Thymus (tissue), 14 donors: ENCODE measurements at places on chromosomes 3 and 15.

GRCh38 chr3:150349314-150350097 is 58.6 kb upstream of the TSC22D2 start:
- no peak for DNase-seq

DNA sequence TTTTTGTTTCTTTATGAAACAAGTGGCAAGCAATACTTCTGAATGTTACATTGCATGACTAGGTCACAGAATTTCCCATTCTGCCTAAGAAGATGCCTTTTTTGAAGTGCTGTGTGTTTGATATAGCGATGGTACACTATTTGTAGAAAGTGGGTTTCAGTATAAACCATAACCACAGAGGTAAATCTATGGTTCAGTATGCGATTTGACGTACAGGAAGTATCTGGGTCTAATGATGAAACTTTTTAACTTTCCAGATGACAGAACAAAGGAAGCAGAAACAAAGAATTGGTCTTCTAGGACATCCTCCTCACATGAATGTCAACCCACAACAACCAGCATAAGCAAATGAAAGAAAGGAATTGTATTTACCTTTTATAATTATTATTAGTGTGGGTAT is 133.4 kb upstream of the BHLHE40 start:
- DNase-seq = no peak

DNA sequence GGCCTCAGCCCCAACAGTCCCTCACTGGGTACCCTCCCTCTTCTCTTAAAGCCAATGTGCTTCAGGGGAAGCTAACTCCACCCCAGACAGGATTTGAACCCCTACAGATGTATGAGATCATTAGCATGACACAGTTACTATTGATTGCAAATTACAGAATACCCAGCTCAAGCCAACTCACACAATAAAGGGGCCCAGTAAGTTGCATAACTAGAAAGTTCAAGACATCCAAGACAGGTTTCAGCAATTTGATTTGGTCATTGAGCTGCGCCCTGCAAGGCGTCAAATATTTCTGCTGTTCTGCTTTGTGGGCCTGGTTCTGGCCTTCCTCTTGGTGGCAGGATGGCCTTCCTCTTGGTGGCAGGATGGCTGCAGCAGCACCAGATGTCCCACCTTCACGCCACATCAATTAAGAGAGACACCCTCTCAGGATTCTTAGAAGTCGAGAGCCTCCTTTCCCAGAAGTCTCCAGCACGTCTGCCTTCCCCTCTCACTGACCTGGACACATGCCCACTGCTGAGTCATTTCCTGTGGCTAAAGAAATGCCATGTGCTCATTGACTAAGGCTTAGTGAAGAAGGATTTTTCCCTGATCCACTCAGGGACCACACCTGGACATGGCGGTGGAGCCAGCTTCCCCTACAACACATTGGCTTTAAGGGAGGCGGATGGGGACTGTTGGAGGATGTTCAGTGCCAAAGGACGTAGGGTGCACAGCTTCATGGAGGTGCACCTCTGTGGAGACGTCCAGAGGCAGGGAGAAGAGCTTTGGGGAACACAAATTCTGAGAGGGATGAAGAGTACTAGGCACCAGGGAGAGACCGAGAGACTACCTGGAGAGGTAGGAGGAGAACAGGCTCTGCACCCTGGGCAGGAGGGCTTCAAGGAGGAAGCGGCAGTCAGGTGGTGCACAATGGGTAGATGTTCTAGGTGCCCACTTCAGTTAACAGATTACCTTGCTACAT is 49.1 kb downstream of the DNASE1L3 start:
- no peak for DNase-seq

- no peak for DNase-seq
Measured at GRCh38 chr3:33394403-33395054, 45.7 kb downstream of the UBP1 start.

- DNase-seq = no peak
Measured at GRCh38 chr3:179020112-179020511, 51.5 kb downstream of the ZMAT3 start.

GRCh38 chr3:179860275-179861107 is 176.2 kb downstream of the PEX5L start:
- no peak for DNase-seq

DNA sequence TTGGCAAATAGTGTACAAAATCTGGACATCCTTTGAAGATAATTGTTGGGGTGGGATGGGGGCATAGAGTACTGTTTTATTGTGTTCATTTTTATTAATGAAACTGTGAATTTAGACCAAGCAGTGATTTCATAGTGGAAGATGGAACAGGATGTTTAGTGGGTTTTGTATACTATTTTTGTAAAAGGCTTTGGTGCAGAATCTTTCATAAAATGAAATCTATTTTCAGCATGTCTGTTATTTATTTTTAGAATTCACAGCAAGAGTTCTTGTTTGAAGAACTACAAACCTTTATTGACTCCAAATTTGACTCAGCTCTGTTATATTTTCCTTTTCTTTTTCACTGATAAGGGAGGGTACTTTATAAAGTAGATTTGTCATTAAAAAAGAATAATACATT is 145.4 kb downstream of the AKAP13 start:
- DNase-seq = no peak

GRCh38 chr15:37789397-37789786 is 145.0 kb upstream of the TMCO5A start:
- DNase-seq = no peak

GRCh38 chr15:66706225-66706732 is 4.2 kb downstream of the SMAD6 start:
- DNase-seq = no peak

GRCh38 chr15:43826508-43827341 is at the start of gene WDR76:
Gene WDR76 (plus strand): TSS chr15:43827002. CDS start chr15:43827033, 31 bp downstream.
- DNase-seq = peak; percentile 37

DNA sequence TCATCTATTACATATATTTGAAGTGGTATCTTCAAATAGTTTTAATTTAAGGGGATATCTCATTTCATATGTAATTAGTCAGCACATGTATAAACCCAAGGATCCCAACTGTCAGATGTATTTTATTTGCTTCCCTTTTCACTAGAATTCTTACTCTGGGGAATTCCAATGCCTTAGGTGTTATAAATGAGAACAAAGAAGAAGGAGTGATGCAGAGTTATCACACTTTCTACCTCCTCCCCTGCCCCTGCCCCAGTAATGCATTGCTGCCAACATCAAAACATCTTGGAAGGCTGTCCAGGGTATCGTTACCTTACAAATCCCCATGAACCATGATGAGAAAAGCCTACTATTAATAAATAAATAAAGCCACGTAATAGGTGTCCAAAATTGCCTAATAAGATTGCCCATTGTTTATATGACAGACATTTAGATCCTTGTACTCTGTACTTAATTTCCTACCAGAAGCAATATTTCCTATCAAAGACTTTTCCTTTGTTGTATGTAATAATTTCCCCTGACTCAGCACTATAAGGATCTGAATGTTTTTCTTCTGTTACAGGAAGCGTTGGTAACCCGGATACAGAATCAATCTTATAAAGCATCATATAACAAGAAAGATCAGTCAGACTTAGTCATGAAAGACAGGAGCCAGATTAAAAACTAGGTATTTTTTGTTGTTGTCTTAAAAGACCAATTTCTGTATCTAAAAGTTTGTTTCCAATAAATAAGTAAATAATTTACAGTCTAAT is 38.8 kb downstream of the CBLB start:
- no peak for DNase-seq

DNA sequence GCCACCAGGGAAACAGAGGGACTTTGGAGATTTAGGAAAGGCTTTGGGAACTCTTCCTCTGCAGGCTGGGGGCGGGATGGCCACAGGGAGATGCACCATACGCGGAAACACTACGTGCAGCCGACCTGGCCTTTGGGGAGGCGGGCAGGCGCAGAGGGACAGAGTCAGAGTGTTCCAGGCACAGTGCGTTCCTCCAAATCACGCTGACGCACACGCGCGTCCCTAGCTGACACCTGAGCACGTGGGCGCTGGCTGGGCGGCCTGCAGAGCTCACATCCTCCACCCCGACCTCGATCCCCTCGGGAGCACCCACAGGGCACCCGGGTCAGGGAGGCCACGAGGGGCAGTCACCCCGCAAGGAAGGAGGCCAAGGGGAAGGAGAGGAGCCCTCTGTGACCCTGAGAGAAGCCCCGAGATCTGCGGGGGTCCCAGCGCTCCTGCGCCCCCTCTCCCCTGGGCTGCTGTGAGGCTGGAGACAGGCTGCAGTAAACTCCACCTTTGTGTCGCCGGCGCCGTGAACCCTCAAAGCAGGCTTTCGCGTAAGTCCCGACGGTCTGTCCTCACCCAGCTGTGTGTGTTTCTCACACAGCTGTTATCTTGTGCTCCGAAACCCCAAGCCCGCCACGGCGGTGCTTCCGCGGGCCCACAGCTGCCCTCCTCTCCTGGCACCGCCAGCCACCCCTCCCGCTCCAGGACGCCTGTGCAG is 196.3 kb downstream of the OCA2 start:
- no peak for DNase-seq

DNA sequence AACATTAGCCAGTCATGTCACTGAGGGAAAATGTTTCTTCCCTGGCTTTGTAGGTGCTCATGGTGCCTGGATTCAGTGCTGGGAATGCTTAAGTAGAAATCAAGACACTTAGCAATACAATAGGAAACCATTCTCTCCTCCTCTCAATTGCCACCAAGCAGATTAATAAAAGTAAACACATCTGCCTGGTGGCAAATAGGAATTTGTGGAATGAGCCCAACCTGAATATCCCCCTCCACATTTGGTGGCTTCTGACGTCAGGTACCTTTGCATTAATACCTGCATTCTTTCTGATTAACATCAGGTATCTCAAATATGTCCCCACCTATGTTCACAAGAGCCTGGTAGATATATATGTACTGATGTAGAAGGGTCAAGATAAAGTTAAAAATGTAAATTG is 42.7 kb downstream of the PPP2R3A start:
- DNase-seq = no peak

- no peak for DNase-seq
Measured at GRCh38 chr3:167051421-167051820, 328.7 kb downstream of the ZBBX start.

DNA sequence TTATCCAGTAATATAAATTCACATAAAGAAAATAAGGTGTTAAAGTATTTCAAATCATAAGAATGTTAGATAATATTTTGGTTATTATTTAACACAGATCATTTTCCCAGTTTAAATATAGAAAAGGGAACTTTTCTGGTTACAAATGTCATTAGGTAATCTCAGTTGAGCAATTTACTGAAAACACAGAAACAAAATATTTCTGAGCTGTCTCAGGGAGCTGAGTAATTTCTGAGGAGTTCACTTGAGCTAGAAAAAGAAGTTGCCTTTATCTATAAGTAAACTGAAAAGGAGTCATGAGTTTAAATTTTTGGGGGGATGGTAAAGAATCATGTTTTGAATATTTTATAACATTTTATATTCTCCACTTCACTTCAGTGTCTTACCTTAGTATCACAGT is 855.4 kb upstream of the ARPP21 start:
- no peak for DNase-seq

DNA sequence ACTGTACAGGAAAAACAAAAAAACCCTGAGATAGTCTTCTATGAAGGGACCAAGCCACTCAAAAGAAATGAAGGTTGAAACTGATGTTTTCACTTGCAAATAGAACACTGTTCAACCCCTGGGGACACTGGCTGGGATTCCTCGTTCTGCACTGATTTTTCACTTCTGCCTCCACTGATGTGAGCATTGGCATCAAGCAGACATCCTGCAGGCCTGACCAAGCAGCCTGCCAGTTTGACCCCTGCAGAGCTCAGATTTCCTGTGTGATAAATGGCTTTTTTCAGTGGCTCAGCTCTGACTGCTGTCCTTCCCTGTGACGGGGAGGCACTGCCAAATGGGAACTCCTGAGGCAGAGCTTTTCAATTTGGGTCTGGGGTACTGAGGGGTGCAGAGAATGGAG is 50.0 kb downstream of the RASGRP1 start:
- no peak for DNase-seq

DNA sequence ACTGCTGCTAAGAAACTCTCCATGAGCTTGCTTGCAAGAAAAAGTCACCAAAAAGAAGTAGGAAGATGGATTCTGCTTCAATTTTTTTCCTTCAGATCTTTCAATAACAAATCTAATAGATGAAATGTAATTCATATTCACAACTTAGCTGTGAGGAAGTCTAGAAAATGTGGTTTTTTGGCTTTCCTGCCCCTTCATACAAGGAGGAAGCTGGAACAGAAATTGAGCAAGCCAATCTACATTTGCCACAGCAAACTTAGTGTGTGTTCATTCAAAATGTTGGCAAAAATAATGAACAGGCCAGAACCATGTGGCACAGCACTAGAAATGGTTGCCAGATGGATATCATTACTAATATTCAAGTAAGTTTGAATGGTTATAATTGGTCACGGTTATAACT is 93.2 kb upstream of the NEDD4 start:
- DNase-seq = no peak

DNA sequence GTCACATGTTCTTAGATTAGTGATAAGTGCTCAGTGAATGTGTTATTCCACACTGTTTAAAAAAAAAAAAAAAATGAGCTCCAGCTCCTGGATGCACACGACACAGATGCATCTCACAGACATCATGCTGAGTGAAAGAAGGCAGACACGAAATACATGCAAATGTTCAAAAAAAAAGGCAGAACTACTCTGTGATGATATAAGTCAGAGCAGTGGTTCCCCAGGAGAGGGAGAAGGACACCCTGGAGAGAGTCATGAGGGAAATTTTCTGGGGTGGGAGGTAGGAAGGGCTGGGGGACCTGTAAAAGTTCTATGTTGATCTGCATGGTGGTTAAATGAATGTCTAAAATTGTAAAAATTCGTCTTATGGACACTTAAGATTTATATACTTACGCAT is 4.3 kb downstream of the CSRNP1 start:
- DNase-seq = no peak

DNA sequence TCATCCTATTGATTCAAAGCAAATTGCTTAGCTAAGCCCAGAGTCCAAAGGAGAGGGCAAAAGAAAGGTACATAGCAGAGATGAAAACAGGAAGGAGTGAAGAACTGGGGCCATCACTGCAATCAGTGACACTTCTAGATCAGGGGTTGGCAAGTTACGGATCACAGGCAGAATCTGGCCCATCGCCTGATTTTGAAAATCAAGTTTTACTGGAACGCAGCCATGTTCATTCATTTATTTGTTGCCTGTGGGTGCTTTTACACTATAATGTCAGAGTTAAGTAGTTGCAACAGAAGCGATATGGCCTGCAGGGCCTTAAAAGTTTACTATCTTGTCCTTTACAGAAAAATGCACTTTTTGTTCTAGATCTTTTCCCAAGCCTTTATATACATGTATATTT is 271.7 kb upstream of the TOPAZ1 start:
- DNase-seq = no peak

- no peak for DNase-seq
Measured at GRCh38 chr3:72161881-72162595, 377.1 kb upstream of the PROK2 start.

- DNase-seq = no peak
Measured at GRCh38 chr3:169090559-169090958, 573.0 kb downstream of the MECOM start.

- no peak for DNase-seq
Measured at GRCh38 chr3:188378786-188379185, 224.8 kb downstream of the LPP start.

DNA sequence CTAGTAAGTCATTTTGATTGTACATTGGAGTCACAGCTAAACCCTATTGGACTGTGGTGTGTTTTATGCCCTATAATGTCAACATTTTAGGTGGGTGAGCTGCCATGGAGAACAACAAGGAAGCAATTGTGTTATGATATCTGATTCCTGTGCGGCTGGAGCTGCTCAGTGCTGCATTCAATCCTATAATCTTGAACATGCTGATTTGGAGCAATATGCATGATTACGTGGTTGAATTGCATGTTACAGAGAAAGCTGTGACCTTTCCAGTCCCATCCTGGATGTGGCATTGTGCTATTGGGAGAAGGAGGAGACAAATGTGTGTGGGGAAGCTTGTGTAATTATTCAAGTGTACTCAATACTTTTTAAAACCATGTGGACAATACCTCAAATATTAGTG is 20.1 kb upstream of the C3orf49 start:
- DNase-seq = no peak

GRCh38 chr3:128226795-128227395 is 73.6 kb downstream of the EEFSEC start:
- DNase-seq = no peak
